ENCODE measurements at places on chromosomes 7 and 10.

DNA sequence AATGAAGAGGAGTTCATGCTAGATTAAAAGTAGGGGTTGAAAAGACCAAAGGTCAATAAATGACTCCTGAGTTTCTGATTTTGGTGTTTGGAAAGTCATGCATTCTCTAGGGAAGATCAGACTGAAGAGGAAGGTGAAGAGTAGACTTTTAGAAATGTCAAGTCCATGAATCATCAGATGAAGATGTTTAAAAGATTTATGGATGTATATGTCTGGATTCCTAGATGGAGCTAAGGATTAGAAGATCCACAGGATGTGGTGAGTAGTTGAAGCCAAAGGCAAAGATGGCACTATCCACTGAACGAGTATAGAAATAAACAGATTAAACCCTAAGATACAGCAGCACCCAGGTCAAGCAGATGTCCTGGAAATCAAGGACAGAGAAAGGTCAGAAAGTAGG, 298.5 kb downstream of the GPAM start:
- DNase-seq: no peak

DNA sequence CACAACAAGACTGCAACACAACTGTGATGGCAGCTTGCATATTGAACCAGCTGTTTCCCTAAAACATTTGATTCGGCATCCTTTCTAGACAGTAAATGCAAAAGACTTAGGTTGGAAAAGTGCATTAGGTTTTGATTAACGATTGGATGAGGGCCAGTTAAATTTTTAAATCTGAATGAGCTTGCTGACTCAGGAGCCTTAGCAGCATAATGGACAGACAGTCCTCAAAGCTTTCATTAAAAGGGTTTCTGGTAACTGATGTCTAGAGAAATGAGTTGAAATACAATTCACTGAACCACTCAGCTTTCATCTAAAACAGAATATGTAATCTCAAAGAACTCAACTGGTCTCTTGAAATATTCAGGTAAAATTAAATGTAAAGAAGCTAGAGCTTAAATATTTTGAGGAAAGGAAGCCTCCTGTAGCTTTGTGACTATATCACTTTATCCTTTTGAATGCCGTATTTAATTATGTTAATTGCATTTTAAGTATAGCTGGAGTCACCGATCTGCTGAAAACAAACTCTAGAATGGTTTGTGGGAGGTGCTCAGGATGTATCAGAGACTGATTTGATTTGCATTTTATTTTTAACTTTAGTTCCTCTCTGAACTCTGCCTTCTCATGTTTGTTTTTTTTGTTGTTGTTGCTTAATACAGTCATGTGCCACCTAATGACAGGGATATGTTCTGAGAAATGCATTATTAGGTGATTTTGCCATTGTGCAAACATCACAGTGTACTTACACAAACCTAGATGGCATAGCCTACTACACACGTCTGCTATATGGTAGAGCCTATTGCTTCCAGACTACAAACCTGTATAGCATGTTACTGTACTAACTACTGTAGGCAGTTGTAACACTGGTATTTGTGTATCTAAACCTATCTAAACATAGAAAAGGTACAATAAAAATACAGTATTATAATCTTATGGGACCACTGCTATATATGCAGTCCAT, 29.2 kb upstream of the ATRNL1 start:
- no peak for DNase-seq

DNA sequence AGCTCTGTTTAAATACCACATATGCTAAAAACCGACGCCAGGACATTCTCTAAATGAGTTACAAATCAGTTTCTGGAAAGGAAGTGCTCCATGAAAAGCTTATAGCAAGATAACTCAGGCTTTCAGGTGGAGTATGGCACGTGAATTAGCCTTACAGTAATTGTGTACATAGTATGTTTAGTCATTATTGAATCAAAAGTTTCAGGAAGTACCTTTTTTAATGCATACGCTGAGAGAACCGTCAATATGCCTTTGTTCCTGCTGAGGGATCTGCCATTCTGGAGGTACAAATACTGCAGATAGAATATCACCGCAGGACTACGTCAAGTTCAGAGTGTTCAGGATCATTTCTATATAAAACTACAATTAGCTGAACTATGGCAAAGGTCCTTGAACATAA, 45.7 kb downstream of the ANKMY2 start:
- no peak for DNase-seq

GRCh38 chr7:44291066-44291732, 34.2 kb downstream of the CAMK2B start:
- DNase-seq: peak; percentile 3

- DNase-seq: no peak
These were observed 236.2 kb upstream of the KLF14 start for GRCh38 chr7:130970196-130970595.

- no peak for DNase-seq
These were observed 67.6 kb downstream of the C10orf120 start for GRCh38 chr10:122632031-122632430.

DNA sequence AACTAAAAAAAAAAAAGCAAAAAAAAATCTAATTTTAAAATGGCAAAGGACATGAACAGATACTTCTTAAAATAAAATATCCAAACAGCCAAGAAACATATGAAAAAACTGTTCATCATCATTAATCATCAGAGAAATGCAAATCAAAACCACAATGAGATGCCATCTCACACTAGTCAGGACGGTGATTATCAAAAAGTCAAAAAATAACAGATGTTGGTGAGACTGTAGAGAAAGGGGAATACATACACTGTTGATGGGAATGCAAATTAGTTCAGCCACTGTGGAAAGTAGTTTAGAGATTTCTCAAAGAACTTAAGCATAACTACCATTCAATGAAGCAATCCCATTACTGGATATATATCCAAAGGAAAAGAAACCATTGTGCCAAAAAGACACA, 30.2 kb downstream of the COBL start:
- no peak for DNase-seq

DNA sequence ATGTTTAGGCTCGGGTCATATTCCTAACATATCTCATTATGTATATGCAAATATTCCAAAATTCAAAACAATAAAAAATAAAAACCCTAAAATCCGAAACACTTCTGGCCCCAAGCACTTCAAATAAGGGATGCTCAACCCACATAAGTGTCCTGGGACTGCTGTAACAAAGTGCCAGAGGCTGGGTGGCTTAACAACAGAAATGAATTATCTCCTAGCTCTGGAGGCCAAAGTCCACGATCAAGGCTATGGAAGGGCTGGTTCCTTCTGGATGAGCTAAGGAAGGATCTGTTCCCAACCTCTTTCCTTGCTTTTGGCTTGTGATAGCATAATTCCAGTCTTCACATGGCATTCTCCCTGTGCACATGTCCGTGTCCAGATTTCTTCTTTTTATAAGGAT, 181.6 kb upstream of the NFE2L3 start:
- DNase-seq: no peak

DNA sequence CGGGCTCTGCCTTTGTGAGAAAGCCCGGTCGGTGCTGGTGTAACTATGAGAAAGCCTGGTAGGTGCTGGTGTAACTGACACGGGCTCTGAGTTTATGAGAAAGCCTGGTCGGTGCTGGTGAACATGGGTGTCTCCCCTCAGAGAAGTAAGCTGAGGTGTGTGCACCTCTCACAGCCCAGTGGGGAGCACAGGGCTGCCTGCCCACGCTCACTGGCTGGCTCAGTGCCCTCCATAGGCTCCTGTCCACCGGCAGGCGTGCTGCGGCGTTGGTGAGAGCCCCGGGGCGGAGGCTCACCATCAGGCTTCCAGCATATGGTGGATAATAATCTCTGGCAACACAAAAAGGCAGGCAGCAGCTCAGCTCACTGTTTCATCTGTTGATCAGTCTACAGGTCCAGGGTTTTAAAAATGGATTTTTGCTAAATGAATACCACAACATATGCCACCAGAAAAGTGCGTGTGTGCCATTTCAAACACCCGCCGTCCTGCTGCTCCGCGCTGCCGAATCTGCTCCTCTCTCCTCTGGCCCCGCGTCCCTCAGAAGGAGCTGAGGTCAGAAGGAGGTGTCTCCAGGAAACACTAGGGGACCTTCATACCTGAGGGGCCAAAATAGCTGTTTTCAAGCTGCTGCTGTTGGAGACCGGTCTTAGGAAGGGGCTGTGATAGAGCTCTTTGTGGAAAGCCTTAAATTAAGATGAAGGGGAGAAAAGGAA, 365.7 kb downstream of the DNAJB6 start:
- no peak for DNase-seq

DNA sequence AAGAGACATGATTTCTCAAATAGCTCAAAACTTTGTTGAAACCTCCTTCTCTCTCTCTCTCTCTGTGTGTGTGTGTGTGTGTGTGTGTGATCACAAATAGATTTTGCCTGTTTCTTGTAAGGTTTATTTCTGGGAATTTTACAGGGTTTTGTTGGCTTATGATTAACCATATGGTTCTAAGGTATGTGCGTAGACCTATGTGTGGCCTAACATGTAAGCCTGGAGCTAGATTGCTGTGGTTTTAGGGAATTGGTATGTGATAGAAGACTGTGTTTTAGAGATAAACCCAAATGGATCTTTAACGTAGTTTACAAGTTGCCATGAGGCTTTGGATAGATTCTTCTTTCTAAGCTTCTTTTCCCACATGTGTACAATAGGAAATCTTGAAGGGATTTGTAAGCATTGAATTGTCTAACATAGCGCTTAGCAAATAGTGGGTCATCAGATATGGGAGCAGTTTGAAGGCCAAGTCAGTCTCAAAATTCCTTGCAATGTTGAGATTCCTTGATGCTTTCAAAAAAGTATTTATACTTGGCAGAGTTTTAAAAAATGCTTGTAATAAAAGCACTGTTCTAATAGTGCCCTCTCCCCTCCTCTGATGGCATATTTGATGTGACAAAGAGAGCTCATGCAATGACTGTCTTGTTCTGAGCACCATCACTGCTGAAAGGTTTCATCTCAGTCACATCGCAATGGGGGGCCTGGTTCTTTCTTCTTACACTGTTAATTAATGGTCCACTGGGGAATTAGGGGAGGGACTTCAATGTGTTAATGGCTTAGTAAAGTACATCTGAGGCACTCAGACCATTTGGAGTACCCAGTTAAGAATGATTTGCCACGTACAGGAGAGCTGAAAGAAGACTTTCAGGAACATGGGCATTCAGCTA, 118.2 kb downstream of the SNX10 start:
- DNase-seq: no peak

DNA sequence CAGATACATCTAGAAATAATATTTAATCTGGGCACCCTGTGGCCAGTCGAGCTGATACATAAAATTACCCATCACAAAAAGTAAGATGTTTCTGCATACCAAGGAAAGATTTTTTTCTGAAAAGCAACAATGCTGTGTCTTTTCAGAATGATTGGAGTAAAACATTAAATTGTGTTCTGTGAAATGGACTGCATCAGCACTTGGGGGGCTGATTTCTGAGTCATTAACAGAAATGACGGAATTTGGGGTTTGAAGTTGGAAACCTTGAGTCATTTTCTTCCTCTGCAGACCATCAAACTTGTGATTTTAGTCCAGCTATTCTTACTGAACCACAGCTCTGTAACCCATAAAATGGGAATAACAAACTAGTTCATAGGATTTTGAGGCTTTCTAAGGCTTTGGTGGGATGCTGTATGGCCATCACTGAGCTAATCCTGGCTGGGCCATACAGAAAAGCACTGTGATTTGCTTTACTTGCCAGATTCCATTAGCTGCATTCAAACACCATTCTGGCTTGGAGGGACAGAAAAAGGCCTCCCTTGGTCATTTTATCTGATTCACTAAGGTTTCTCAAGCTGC, 739.4 kb upstream of the IGFBP3 start:
- DNase-seq: no peak

DNA sequence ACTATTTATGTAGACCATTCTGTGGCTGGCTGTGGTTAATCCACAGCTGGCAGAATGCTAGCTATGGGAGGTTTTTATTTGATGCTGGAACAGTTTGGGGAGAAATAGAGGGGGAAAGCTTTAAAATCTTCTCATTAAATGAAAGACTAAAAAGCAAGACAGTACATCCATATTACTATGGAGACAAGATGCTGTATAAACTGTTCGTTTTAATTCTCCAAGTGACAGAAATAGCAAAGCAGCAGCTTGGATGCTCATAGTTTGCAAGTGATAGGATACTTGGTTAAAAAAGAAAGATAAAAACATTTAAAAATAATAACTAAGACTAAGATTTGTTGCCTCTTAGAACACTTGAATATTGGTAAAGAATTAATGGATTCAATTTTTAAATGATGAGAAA, 304.9 kb upstream of the KAT6B start:
- no peak for DNase-seq

- DNase-seq: no peak
These were observed 18.8 kb upstream of the GNA12 start for GRCh38 chr7:2862831-2863361.

DNA sequence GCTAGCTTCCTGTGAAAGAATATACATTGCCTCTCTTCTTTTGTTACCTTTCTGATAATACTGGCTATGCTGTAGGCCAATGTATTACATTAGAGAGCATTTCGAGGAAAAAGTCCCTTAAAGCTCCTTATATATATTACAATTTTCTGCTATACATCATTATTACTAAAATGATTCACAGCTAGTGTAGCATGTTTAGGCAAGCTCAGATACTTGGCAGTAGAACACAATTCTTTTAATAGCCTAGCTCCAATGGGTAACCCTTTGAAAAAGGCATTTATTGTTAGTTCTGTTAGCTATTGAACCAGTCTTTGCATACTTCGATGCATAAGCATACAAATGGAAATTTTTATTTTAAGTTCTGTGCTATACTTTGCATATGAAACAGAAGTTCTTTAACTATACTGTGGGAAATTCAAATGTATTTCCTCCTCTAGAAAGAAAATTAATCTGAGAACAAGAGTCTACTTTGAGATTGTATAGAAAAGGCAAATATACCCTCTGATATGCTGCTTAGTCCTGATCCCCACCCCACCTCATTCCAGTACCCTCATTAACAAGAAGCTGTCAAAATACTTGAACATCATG, 55.6 kb upstream of the SKAP2 start:
- no peak for DNase-seq

DNA sequence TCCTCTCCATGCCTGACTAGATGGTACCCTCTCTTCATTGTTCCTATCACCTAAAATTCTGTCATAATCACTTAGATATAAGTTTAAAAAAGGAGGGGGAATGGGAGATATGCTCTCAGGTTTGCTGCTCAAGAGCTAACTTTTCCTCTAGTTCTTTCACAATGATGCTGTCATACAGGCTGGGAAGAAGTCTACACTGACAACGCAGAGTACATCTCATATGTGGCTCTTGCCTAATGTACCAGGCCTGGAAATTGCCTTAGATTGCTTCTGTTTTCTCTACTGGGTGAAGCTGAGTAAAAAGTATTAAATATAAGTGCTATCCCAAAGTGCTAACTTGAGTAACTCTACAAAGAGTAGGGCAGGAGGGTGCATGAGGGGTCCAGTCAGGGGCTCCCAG, 43.8 kb upstream of the BET1 start:
- DNase-seq: no peak

GRCh38 chr10:101010329-101010728, 10.7 kb downstream of the LZTS2 start:
- no peak for DNase-seq

Data from iPS-NIHi11 (cell line).